ENCODE measurements at places on chromosomes 6 and 20.
A peak's percentile ranks its signal among the peaks of the same experiment; 100 is the strongest.

DNA sequence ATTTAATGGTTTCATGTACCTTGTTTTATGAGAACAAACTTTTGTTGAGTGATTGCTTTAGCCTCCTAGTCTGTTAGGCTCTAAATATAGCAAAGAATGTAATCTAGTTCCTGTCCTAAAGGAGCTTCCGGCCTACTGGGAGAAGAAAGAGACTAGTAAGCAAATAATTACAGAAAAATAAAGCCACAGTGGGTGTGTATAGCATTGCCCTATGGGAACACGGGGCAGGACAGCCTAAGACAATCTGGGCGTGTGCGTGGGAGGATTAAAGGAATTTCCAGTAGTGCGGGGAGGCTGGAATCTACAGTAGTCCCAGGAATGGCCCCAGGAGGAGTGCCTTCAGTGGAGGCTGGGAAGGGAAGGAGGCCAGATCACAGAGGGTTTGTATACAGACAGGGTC is 98.1 kb upstream of the AKAP12 start:
- no peak for DNase-seq

GRCh38 chr6:152587473-152587872 is 49.7 kb downstream of the SYNE1 start:
- DNase-seq = no peak

DNA sequence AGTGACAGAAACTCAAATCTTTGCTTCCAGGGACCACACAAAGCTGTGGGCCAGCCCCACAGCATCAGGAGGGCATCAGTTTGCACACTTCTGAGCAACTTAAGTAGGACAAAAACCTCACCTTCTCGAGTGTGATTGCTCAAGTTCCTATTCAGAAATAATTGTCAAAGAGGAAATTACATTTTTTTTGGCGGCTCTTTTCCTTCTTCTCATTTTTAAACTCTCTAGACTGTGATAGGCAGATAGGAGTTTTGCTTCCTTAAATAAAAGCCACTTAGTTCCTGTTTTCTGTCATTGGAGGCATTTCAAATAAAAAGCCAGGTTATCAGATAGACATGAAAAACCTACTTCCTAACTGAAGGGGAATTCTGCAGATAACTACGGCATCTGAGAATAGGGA is 11.2 kb upstream of the TAGAP start:
- DNase-seq = no peak

GRCh38 chr6:3977875-3978711 is 100.8 kb downstream of the FAM217A start:
- peak; percentile 85 for DNase-seq

DNA sequence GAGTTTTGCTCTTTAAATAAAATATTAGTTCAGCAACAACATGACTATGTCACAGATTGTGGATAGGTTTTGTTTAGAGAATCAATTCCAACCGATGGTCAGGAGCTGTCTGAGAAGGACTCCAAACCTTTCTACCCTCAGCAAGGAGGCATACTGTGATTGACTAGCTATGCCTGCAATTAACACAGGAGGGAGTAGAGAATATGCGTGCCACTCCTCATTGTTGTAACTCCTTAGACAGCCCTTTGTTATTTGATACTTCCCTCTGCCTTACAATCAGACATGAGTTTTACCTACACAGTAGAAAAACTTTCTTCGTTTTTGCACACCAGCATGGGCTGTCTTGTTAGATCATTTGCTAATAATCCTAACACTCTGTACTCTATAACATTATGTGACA is 796.5 kb downstream of the PRIM2 start:
- peak; percentile 4 for DNase-seq

DNA sequence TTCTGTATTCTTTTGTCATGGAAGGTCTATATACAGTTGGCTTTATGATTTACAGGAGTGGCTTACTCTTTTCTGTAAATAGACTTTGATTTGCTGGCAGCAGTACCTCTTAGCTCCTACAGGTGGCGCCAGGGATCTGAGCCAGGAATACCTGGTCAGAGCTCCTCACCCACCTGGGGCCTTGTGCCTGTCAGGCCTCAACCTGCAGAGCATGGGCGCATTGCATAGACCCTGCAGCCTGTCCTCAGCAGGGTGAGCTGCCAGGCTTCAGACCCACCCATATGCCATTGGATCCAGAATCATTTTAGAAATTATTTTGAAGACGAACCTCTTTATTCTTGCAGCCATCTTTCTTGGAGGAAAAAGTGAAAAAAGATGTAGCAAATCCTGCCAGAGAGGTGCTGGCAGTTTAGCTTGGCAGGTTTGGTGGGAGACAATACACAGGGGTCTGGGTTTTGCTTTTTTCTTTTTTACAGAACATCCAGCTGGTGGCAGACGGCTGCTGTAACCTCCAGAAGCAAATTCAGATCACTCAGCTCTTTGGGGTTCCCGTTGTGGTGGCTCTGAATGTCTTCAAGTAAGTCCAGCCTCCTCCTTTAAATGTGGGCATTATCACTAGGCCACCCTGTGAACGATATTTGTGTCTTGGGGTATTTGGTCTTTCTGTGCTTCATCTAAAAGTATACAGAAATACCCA is 149.1 kb downstream of the MTHFD1L start:
- DNase-seq = peak; percentile 73

DNA sequence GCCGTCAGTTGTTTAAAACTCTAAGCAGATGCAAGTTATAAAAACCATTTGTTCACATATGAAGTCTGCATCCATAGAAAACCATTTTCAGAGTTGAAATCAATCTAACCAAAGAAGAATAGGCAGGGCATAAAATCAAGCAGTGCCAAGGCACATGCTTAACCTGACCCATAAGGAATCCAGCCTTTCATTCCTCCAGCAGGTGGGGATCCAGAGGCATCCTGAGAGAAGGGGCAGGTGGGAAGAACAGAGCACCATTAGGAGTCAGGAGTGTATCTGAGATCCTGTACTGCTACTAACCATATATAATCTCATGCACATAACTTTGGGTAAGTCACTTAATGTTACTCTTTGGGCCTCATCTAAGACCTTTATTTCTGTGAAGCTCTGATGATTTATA is 29.4 kb upstream of the FOXO3 start:
- no peak for DNase-seq

DNA sequence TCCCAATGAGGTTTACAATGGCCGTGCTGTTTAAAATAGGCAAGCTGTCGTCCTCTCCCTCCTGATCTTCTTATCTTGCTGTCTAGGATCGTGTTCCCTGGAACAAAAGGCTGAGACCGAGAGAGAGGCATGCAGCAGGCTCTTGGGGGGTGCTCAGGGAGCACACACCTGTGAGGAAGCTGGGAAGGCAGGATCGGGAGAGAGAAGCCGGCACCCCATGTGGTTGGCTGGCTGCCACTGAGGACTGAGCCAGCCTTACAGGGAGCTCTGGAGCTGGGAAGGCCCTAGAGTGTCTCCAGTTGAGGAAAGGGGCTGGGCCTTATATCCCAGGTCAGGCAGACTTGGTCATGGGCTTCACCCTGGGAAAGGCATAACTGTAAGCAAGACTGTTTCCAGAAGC is 184.2 kb downstream of the LY86 start:
- peak; percentile 20 for DNase-seq

DNA sequence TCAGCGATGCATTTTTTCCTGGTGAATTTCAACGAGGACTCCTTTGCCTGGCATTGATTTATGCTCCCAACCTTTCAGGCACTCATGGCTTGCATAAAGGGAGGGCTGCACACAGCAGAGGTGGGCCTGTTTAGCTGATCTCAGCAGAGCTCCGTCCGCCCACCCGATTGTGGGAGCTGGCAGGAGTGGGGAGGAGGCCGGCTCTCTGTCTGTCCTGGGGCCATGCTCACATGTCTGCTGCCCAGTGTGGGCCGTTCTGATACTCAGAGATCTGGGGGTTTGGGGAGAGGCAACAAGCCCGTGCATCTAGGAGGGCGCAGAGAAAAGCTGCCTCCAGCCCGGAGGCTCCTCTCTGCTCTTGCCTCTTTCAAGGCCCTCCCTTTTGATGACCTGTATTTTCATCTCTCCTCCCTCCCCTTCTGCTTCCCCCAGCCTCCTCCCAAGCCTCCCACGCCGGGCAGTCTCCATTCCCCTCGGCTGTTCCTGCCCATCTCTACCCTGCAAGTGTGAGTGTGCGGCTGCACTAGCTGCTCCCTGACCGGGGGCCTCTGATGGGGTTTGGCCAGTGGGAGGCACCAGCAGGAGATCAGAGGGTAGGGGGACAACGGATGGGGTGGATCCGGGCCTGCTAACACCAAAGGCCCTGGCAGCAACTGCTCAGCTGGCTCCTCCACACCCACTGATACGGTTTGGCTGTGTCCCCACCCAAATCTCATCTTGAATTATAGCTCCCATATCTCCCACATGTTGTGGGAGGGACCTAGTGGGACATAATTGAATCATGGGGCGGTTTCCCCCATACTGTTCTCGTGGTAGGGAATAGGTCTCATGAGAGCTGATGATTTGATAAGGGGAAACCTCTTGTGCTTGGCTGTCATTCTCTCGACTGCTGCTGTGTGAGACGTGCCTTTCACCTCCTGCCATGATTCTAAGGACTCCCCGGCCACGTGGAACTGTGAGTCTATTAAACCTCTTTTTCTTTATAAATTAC is 39.6 kb upstream of the MLN start:
- DNase-seq = no peak

DNA sequence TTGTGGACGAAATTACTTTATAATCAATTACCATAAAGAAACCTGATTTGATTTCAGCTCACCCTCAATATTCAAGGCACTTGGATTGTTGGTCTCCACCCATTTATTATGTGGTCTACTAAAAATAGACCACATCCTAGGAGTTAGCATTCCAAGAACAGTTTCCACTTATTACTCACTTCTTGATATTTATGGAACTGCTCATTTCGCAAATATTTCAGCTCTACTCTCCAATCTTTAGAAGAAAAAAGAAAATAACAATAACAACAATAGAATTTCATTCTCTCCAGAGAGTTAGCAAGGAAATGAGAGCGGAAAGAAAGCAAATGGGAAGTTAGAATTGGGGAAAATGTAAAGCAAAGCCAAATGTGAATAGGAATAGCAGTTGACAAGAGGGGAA is 26.2 kb upstream of the HDAC2 start:
- no peak for DNase-seq

- no peak for DNase-seq
These were observed 71.4 kb downstream of the CARMIL1 start for GRCh38 chr6:25350573-25350972.

DNA sequence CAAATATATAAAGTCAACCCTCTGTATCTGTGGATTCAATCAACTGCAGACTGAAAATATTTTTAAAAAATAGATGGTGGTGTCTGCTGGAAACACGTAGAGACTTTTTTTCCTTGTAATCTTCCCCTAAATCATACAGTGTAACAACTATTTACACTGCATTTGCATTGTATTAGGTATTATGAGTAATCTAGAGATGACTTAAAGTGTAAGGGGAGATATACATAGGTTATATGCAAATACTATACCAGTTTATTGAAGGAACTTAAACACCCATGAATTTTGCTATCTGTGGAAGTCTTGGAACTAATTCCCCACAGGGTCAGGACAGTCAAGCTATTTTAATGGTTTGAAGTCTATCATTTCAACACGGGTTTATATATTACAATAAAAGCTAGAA is 10.2 kb downstream of the HDAC2 start:
- DNase-seq = no peak

- DNase-seq = no peak
These were observed 571 bp downstream of the CSNK2B start for GRCh38 chr6:31666337-31666965.

- no peak for DNase-seq
These were observed 15.6 kb upstream of the RPS6KA2 start for GRCh38 chr6:166642646-166643045.

GRCh38 chr20:13554706-13555105 is 84.0 kb downstream of the TASP1 start:
- no peak for DNase-seq

GRCh38 chr6:17466147-17466546 is 72.8 kb downstream of the CAP2 start:
- DNase-seq = no peak

- DNase-seq = no peak
These were observed 91.4 kb downstream of the THBS2 start for GRCh38 chr6:169162249-169162648.

GRCh38 chr6:87276624-87277023 is 45.8 kb upstream of the SMIM8 start:
- no peak for DNase-seq

GRCh38 chr20:59676851-59677182 is 72.5 kb downstream of the PHACTR3 start:
- no peak for DNase-seq

DNA sequence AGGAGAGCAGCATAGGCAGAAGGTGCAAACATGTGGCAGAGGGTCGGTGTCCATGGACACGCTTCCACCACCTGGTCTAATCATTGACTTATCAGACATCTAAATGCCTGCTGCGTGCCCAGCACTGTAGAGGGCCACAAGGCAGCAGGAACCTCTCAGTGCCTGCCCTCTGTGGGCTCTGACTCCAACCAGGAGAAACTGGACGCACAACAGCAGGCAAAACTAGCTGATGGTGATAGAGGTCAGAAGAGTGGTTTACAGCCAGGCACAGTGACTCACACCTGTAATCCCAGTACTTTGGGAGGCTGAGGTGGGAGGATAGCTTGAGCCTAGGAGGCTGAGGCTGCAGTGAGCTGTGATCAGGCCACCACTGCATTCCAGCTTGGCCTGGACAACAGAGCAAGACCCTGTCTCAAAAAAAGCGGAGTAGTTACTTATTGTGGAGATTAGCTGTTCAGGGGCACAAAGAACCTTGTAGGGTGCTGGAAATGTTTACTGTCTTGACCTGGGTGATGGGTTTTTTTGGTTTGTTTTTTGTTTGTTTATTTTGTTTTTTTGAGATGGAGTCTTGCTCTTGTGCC is 46.5 kb downstream of the PPARD start:
- DNase-seq = no peak

DNA sequence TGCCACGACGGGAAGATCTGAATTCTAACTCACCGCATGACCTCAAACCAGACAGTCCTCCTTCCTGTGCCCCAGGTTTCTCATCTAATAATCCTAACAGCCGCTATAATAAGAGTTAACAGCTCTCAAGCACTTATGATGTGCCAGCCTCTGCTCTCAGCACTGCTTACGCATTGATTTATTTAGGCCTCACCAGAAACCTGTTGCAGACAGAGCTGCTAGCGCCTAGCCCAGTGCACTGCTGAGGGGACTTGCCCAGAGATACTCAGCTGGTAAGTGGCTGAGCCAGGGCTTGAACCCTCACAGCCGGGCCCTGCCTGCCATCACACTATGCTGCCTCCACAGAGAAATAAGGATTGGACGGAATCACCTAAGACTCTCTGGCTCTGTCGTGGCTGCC is 37.7 kb downstream of the GRM4 start:
- DNase-seq = peak; percentile 23

DNA sequence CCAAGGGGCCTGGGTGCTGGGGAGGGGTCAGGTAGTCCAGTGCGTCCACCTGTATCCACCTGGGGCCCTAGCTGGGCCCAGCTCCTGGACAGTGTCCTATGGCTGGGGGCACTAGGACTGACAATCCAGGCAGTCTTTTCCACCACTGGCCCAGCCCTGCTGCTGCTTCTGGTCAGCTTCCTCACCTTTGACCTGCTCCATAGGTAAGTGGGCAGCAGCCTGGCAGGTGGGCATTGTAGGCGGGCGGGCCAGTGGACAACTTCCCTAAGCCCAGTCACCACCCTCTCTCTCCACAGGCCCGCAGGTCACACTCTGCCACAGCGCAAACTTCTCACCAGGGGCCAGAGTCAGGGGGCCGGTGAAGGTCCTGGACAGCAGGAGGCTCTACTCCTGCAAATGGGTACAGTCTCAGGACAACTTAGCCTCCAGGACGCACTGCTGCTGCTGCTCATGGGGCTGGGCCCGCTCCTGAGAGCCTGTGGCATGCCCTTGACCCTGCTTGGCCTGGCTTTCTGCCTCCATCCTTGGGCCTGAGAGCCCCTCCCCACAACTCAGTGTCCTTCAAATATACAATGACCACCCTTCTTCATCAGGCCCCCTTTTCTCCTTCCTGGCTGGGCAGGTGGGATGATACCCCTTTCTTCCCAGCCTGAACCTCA is 584 bp downstream of the C20orf141 start:
- no peak for DNase-seq
